ENCODE measurements at places on chromosomes 3 and 15.

DNA sequence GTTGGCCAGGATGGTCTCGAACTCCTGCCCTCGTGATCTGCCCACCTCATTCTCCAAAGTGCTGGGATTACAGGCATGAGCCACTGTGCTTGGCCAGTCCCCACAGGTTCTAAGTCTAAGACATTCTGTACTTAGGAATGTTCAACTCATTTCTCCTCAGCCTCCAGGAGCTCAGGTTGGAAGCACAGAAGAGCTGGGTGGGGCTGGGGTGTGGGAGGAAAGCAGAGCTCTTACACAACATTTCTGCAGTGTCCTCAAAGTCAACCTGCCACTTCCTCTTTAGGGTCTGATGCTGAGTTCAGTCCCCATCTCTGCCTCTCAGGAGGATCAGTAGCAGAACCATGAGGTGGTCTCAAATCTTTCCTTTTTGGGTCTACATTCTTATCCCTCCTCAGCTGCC is 75.5 kb downstream of the MRPL46 start:
- no peak for DNase-seq

DNA sequence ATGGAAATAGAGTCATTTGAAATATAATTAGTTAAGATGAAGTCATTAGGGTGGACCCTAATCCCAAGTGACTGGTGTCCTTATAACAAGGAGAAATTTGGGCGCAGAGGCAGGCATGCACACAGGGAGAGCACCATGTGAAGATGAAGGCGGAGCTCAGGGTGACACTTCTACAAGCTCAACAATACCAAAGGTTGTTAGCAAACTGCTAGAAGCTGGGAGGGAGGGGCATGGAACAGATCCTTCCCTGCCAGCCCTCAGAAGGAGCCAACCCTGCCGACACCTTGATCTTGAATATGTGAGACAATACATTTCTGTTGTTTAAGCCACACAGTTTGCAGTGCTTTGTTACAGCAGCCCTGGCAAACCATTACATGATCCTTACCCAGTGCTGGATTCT is 57.8 kb downstream of the CCNL1 start:
- DNase-seq = no peak

DNA sequence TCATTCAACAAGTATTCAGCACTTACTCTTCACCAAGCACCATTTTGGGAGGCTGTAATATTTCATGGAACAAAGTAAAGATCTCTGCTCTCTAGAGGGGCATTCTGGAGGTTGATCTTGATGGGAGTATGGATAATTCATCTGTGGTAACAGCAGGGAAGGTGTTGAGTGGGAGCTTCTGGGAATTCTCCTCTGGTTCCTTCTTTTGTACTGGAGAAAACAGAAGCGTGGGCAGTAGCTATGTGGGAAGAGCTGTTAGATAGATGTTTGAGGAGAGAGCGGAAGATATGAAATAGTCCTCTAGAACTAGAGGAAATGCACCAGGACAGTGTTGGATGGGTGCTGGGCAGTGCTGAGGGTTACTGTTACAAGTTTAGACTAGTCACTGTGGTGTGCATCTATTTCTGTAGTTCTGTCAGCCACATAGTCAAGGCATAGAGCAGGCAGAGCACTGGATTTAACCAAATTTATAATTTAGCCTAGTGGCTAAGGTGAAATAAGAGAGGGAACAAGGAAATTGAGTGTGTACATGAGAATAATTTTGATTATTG is 9.6 kb downstream of the NMD3 start:
- no peak for DNase-seq

DNA sequence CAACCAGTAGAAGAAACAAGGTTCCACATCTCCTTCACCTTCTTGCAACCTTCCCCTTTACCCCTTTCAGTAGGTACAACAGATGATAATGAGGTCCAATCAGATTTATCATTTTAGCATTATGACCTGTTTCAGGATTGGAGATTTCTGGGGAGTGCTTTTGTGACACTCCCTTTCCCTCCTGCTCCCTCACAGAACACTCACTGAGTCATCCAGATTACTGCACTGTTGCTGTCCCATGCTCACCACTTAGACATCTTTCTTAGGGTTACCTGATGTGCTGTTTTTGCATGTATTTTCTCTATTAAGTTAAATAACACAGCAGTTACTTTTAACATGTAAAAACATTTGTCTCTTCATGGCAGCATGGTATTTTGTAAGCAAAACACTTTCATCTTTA is 118.5 kb downstream of the MFSD1 start:
- DNase-seq = no peak

DNA sequence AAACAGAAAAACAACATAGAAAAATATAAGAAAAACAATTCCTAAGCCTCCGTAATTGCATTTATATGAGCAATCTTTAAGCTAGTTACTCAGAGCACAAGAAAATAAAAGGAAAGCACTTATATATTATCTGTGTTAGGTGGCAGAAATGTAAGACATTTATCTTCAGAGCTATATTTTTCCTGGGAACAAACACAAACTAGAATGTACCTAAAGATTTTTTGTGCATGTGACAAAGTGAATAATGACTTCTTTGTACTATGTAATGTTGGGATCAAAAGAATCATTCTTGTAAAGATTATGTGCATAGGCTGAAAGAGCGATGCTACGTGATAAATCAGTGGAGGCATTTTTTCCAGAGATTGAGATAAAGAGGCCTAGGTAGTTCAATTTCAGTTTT is 111.3 kb upstream of the GMNC start:
- DNase-seq = no peak
